ENCODE measurements at places on chromosomes 5 and 9.

- peak; percentile 42 for DNase-seq
These were observed 97.4 kb downstream of the HOMER1 start for GRCh38 chr5:79416499-79416898.

DNA sequence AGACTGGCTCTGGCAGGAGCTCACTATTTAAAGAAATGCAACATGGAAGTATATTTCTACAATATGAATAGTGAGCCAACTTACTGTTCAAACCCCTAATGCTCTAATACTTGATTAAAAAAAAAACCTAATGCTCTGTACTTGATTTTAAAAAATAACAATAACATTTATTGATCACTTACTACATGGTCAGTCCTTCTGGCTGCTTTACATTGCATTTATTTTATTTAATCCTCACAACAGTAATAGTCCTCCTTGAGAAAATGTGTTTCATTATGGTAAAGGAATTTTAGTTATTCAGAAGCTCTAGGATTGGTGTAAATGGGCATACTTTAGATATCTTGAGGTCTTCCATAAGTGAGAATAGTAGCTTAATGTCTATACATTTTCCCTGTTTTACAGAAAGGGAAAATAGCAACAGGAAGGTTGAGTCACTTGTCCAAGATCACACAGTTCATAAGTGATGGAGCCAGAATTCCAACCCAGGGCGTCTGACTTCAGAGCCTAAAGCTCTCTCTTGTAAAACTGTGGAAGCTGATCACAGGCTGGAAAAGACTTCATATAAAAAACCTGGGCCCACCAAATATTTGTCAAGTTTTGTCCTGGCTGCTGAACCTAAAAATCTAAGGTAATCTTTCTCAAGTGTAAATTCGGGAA lies 1.0 kb downstream of the STARD4 start:
- DNase-seq, result peak; percentile 66

- no peak for DNase-seq
These were observed 148.4 kb upstream of the TRPM3 start for GRCh38 chr9:71269859-71270258.

DNA sequence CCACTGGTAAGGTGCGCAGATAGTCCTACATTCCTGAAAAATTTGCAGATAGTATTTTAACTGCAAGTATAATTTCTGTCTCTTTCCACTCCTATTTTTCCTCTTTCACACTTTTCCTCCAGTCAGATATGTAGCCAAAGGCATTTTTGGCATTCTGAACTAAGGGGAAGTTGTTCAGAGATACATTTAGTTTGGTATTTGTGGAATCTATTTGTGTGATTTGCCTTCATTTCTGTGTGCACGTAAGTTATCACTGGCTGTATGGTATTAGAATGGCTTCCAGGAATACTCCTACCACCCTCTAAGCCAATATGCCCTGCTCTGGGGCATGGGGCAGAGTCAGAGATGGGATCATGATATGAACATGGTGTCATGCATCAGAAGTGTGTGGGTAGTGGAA lies 45.8 kb upstream of the GRAMD2B start:
- peak; percentile 42 for DNase-seq

GRCh38 chr9:106869028-106869427 lies 6.1 kb downstream of the ZNF462 start:
- DNase-seq, result no peak

GRCh38 chr5:111859031-111859430 lies 102.0 kb upstream of the NREP start:
- DNase-seq, result peak; percentile 69

- DNase-seq, result no peak
These were observed 34.0 kb upstream of the FGF1 start for GRCh38 chr5:142719836-142720370.

Measured in adipocyte (in vitro differentiated cells).